ENCODE measurements at places on chromosomes 5 and 9.

- DNase-seq: peak; percentile 96
These were observed at the start of gene TLR4 for GRCh38 chr9:117704024-117704575. Gene TLR4 (plus strand): TSS chr9:117704403. CDS start chr9:117704473, 70 bp downstream.

DNA sequence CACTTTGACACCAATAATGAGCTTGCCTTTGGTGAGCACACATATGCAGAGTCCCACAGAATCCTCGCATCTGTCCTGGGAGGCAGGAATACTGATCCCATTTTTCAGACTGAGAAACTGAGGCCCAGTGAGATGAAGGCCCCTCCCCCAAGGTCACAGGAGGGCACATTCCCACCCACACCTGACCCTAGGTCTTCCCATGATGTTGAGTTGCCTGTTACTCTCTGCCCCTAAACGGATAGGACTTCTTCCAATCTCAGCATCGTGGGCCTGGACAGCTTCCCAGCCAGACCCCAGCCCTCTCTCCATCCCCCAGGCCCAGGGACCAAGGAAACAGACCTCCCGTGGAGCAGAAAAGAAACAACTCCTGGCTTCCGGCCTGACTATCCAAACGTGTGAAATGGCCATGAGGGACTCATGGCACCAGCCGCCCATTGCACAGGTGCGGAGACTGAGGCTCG lies 877 bp downstream of the SH3GLB2 start:
- no peak for DNase-seq

DNA sequence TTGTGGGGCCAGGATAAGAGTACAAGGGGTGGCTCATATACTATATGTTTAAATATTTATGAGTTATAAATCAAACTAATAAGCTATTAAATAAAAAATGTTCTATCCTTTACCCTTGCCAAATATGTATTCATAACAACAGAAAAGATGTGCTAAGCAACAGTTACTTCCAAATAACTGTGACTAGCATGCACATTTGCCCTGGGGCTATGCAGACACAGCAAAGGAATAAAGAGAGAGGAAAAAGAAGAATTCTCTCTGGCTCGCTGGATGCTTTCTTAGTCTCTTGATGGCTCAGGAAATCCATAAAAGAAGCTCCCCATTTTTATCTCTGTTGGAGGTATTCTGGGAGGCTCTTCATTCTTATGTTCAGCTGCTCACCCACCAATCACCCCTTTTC lies 182.4 kb upstream of the ATP10B start:
- DNase-seq: no peak

- no peak for DNase-seq
These were observed 1.0 kb downstream of the SMIM3 start for GRCh38 chr5:150779397-150780186.

DNA sequence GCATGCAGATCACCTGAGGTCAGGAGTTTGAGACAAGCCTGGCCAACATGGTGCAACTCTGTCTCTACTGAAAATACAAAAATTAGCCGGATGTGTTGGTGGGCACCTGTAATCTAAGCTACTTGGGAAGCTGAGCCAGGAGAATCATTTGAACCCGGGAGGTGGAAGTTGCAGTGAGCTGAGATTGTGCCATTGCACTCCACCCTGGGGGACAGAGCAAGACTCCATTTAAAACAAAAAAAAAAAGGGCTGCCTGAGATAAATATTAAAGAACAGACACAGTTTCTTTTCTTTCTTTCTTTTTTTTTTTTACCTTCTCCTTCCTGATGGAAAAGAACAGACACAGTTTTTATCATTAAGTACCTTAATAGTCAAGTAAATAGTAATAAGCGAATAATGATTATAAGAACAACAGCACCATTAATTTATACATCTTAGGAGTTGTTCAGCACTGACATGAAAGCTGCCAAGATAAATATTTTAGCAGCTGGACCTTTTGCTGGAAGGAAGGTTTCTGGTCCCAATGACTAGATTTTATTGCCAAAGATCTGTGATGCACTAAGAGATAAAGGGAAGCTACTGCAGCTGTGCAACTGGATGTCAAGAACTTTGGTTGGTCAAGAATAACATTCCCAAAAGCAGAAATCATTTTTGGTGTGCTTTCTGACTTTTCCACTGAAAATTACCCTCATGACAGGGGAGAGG lies 7.0 kb downstream of the CENPP start:
- no peak for DNase-seq
